ENCODE measurements at places on chromosomes 6 and 20. TPM values are rescaled to one million over a fixed set of nuclear protein-coding genes. Genes with fewer than 3 reads are reported as not detected.

FNDC11 gene
- 0.55 TPM for total RNA-seq

DPPA5 gene
- not detected for total RNA-seq

- no peak for DNase-seq
Measured at GRCh38 chr6:3545156-3545555, 88.3 kb upstream of the SLC22A23 start.

- no peak for DNase-seq
Measured at GRCh38 chr20:58224974-58225373, 3.5 kb downstream of the ANKRD60 start.

DNA sequence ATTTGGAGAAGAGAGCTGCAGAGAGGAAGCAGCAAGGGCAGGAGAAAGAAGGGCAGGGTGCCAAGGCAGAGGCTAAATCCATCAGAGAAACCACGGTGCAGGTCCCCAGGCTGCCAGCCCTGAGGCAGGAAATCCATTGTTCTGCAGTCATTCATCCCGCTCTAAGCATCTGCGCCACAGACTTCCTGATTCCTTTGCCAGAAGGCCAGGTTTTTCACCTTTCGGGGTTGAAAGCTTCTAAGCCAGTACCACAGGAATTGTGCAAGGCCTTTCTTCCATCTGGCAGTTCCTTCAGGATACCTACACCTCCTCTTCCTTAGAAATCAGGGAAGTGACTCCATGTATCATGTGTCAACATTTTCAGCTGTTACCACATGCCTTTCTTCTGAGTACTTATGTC lies 45.6 kb downstream of the ADGRF5 start:
- DNase-seq = peak; percentile 76

DNA sequence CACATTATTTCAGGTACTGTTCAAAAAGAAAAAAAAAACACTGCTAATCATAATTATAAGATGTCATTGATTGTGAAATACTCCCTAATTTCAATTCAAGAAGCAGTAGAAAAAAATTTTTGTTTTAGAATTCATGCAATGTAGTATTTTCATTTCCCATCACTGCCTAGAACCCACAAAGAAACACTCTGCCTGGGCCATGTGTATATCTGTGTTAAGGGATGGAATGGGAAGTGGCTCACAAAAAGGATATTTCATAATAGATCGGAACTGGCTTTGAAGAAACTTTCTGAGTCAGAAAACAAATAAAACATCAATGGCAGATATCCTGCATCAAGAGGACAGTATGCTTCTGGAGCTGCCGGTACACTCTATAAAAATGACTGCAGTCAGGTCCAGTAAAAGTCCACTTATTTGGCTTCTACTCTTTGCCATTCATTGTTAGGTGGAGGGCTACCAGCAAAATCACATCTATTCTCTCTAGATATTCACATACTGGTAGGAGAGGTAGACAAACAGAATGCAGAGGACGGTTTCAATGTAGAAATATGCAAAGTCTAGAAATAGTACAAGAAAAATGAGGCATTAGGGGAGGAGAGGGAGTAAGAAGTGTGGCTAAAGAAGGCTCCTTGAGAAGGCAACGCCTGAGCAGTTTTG lies 135.0 kb upstream of the TNFAIP3 start:
- DNase-seq = no peak

- DNase-seq = no peak
Measured at GRCh38 chr6:156912431-156912830, 135.3 kb downstream of the ARID1B start.

DNA sequence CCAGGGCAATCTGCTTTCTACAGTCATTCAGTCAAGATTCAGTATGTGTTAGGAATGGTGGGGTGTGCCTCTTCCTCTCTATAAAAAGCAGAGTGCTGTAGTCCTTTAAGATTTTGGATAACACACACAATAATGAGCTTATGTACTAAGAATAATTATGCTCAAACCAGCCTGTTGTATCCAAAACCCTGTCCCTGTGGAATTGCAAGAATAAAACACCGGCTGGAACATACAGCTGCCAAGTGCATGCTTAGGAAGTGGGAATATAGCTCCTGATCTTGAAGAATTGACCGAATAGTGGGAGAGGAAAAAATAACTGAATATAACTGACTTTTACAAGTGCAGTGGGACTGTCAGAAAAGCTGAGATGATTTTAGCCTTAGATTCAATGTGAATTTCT lies 979 bp upstream of the MOCS1 start:
- DNase-seq = no peak
